ENCODE measurements at places on chromosomes 6 and 20.

DNA sequence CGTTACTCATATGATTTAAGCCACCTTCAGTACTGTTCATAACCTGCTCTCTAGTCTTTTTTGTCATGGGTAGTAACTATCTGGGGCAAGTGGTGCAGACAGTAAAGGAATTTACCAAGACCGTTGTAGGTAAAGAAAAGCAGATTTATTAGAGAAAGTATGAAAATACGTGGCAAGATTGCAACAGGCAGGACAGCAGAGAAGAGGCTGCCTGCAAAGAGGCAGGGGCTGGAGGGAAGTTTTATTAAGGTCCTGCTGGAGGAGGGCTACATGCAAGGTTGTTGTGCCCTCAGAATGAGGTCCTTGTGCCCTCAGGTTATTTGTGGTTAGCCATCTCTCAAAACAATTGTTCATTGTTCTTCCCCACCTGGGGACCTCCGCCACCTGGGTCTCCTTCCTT, 444.3 kb downstream of the BCKDHB start:
- DNase-seq = no peak

GRCh38 chr6:106857771-106858652, 116.5 kb downstream of the CD24 start:
- DNase-seq = no peak

- no peak for DNase-seq
Measured at GRCh38 chr6:53342217-53342616, 6.5 kb downstream of the ELOVL5 start.

DNA sequence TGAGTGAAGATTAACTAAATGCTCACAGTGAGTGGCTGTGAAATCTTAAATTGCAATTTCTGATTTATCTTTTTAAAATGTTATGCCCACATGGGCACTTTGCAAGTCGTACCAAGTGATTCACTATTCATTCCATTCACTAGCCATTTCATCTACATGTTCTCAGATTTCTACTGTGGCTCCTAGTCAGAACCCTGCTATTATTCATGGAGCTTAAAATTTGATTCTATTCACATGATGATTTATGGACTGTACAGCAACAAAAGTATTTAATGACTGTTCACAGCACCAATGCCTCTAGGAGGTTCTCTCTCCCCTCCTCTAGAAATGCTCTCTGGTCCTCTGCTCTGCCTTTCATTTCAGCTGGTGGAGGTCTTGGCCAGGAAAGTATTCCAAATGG, 133.5 kb upstream of the MAP3K7 start:
- no peak for DNase-seq

GRCh38 chr20:43937591-43937990, 22.9 kb downstream of the TOX2 start:
- DNase-seq = no peak

DNA sequence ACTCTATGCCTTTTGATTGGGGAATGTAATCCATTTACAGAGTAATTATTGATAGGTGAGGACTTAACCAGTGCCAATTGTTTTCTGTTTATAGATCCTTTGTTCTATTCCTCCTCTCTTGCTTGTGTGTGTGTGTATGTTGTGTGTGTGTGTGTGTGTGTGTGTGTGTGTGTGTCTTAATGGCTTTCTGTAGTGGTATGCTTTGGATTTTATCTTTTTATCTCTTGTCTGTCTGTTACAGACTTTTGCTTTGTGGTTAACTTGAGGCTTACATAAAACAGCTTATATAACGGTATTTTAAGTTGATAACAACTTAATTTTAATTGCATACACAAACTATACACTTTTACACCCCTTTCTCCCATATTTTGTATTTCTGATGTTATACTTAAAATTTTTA, 54.7 kb downstream of the CDC5L start:
- no peak for DNase-seq
